Stimulated activated CD8-positive, alpha-beta memory T cell treated with anti-CD3 and anti-CD28 coated beads, Interleukin-4, amount 100 ng/mL, for 48 hours (primary cell): ENCODE measurements at places on chromosomes 4 and X.

DNA sequence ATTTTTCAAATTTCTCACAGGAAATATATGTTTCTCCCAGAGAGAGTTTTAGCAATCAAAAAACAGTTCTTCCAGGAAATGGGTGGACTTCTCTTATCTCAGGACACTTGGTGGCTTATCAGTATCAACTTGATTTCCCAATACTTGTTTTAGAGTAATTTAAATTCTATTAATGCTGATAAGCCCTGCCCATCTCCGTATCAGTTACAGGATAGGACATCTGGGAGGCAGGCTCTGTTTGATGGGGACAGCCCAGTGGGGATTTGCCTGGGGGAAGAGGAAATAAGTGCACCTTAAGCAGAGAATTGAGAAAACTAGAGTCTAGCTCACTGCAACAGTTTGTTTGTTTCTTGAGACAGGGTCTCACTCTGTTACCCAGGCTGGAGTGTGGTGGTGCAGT lies 43.2 kb upstream of the PDGFRA start:
- no peak for DNase-seq

DNA sequence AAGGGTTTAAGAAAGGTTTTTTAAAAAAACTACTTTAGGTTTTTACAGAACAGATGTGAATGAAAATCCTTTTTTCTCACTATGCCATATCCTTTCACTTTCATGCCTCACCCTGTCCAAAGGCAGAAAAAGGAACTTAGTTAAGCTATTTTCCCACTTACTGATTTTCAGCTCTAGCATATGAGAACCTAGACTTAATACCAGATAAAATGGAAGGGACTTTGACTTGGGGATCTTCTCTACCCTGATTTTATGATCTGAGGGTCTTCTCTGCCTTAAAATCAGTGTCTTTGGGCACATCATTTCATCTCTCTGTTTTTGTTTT lies 42.4 kb downstream of the FNIP2 start:
- no peak for DNase-seq

- DNase-seq: no peak
Measured at GRCh38 chr4:188032583-188032982, 37.0 kb downstream of the ZFP42 start.

GRCh38 chrX:16445166-16445752 lies 204.7 kb upstream of the S100G start:
- DNase-seq: peak; percentile 33

DNA sequence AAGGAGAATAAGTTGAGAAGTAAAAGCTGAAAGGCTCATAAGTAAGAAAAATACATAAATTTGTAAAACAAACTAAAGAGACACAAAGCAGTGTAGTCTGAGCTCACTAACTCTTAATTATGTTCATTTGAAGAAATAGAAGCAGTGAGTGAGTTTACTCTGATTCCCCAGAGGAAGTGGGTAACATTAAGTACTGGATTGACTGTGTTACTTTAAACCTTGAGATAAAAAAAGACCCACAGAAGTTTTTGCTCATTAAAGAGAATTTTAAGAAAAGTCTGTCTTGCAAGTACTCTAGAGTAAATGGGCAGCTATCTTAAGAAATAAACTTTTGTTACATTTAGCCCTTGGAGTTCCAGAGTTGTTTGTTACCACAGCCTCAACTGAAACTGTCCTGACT lies 2466.9 kb downstream of the PCDH7 start:
- no peak for DNase-seq

DNA sequence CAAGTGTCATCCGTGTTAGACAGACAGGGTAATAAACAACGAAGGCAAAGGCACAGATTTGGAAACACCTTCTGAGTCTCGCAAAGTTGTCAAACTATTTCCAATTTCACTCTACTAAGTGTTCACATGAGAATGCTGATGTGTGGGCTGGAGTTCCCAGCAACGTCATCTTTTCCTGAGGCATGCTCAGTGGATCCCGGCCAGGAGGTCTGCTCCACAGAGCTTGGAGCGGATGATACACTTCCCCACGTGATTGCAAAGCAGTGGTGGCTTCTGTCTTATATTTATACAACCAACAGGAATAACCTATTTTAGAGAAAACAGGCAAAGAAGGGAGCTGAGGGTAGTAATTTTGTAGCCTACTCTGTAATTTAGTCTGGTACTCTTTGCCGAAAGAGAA lies 40.1 kb upstream of the PDK3 start:
- DNase-seq: no peak

DNA sequence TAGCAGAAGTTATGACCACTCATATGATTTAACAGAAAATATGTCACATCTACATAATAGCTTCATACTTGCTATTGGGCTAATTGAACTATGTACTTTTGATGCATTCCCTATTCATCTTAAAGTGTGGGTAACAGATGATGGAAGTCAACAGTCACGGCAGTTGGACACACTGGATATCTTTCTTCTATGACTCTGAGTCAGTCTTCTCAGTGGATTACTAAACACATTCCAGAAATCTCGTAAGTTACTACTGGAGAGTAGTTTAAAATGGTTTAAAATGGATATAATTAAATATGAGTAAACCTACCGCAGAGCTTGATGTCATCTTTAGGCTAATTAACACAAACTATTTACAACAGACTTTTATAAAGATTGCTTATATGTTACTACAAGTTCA lies 30.1 kb upstream of the CFAP299 start:
- DNase-seq: no peak

DNA sequence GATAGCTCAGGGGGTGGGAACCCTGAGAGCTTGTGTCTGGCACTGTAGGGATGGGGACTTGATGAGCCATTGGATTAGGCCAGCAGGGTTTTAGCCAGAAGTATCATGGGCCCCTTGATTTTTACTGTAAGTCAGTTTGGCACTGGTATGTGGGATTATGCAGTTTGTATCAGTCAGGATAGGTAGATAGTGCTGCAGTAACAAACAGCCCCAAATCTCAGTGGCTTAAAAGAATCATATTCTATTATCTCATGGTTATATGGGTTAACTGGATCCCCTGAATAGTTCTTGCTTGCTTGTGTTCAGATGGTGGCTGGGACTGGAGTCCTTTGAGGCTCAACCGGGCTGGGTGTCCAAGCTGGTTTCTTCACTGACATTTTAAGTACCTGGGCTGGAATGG lies 56.5 kb downstream of the SORCS2 start:
- no peak for DNase-seq

GRCh38 chrX:122219735-122220134 lies 964.3 kb upstream of the GRIA3 start:
- DNase-seq: no peak

- DNase-seq: no peak
Measured at GRCh38 chr4:10285028-10285427, 168.4 kb upstream of the WDR1 start.

GRCh38 chrX:73965833-73966232 lies 338.1 kb upstream of the ZCCHC13 start:
- no peak for DNase-seq

DNA sequence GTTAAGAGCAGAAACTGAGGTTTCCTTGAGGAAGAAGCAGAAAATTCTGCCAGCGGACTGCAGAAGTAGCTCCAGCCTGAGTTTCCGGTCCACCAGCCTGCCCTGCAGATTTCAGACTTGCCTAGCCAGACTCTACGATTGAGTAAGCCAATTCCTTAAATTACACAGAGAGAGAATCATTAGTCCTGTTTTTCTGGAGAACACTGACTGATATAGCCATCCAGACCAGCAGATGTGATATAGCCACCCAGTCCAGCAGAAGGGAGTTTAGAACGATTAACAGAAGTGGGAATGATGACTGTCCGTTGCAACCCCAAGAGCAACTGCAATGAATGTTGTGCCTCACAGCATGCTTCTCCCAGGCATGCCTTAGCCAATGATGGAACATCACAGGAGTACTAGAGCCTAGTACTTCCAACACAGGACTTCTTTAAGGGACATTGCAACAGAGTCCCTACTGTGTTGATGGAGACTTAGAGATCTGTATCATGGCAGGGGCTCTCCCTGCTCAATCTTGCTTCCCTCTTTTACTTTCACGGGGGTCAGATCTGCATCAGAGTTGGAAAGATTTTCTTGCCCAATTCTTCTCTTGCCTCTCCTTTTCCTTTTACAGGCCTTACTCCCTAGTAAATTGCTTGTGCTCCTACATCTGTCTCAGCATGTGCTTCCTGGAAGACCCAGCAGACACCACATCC lies 264.6 kb upstream of the CLNK start:
- DNase-seq: no peak

DNA sequence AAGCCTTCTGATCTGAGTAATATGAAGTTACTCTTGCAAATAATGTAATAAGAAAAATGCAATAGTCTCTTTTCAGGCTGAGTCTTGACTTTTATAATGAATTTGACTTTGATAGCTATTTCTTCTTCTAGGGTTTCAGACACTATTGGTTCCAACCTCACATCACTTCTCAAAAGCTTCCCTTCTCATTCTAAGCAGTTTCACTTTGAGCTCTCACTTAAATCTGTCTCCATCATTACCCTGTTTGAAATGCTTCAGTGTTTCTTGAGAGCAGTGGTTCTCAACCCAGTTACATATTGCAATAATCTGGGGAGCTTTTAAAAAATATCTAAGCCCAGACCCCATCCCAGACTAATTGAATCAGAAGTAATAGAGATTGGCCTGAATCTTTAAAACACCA lies 40.5 kb upstream of the BMP2K start:
- DNase-seq: no peak

- DNase-seq: no peak
Measured at GRCh38 chr4:24917076-24917856, 4.4 kb upstream of the CCDC149 start.

- DNase-seq: peak; percentile 53
Measured at GRCh38 chrX:39327255-39327654, 526.0 kb downstream of the MID1IP1 start.

DNA sequence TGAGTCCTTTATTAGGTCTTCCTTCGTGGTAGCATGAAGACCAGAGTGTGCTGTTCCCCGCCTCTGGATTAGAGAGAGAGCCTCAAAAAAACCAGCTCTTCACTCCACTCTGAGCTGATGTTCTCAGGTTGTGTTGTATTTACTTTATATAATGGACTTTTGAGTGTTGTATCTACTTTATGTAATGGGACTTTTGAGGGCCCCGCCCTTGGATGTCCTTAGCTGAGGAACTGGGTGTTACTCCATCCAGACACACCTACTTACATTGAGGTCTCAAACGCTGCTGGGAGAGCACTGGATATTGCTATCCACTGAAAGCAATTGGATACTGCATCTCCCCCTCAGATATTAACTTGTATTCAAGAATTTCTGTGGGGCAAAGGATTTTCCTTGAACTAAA lies 28.2 kb downstream of the ATP8A1 start:
- DNase-seq: no peak

DNA sequence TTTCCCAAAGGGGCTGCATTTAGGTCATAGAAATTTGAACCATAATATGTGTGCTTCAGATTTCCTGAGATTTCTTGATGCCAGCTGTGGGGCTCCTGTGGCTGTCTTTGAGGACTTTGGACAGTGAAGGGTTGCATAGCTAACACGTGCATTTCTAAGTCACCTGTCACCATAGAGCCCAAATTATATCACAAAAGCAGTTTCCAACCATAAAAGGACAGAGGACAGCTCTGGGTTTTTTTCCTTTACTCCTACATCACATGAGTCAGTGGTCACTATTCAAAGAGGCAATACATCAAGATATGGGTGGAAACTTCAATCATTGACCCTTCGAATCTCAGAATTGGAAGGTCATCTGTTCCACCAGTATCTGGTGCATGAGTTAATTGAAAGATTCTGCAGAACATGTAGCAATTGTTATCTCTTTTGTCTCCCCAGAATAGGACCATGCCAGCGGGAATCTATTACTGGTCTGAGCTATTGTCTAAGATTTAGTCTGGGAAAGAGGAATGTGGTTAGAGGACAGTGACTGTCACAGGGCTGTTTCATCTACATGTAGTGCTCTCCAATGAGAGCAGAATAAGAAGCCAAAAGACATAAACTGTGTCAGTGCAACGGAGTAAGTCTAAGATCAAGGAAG lies 133.5 kb downstream of the AASDH start:
- DNase-seq: no peak

DNA sequence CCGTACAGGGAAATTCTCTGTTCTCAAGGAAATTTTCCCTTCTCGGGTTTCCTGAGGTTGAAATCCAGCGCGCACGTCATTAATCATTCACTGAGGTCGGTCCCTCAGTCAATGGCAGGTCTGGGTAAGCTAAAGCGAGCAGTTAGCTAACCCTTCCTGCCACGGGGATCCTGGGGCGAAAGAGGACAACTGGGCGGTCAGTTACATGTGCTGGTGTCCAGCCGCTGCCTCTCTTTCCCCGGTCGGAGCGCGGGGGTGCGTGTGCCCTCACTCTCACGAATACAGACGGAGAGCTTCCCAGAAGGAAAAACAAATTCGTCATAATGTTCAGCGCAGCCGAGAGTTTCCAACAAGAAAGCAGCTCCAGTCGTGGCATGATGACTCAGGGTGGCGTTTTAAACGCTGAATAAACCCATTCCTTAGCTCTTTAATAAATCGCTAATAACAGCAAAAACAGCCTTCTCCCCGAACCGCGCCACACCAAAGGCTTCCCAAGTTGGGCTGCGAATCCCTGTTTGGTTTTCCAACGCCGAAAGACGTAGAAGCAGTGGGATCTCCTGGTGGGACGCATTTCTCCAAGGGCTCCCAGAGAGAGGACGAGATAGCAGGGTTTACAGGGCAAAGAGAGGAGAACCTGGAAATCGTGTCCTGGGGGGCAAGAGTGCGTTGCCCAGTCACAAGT lies 752 bp upstream of the FGF5 start:
- DNase-seq: no peak

- peak; percentile 28 for DNase-seq
Measured at GRCh38 chr4:102759831-102760644, 730 bp downstream of the MANBA start.

DNA sequence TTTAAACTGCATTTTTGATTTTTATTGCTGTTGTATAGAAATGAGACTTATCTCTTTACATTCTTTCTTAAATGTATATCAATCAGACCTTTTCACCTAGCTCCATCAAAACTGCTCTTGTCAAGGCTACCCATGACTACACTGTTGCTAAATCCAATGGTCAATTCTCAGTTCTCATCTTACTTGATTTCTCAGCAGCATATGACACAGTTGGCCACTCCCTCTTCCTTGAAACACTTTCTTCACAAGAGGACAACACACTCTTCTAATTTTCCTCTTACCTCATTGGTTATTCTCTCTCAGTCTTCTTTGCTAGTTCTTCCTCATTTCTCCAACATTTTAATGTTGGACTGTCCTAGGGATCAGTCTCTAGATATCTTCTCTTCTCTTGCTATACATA lies 94.1 kb upstream of the CITED1 start:
- no peak for DNase-seq

DNA sequence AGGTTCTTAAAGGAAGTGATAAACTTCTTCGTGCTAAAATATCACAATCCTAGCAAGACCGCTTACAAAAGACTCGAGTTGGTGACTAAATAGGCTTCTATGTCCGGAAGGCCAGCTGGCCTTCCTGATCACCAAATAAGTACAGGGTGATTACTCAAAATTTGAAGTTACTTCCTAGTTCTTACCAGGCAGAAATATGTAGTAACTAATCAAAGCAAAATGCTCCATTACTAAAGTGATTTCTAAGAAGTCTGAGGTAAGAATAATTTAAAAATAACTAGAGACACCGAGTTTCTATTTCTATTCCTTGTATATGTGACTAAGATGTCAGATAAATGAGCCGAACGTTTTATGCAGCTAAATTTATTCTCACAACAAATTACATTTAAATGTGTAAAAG lies 62.2 kb downstream of the NSUN7 start:
- DNase-seq: no peak
